Anterior cingulate cortex (tissue), 58 donors: ENCODE measurements at places on chromosomes 7 and 10.

DNA sequence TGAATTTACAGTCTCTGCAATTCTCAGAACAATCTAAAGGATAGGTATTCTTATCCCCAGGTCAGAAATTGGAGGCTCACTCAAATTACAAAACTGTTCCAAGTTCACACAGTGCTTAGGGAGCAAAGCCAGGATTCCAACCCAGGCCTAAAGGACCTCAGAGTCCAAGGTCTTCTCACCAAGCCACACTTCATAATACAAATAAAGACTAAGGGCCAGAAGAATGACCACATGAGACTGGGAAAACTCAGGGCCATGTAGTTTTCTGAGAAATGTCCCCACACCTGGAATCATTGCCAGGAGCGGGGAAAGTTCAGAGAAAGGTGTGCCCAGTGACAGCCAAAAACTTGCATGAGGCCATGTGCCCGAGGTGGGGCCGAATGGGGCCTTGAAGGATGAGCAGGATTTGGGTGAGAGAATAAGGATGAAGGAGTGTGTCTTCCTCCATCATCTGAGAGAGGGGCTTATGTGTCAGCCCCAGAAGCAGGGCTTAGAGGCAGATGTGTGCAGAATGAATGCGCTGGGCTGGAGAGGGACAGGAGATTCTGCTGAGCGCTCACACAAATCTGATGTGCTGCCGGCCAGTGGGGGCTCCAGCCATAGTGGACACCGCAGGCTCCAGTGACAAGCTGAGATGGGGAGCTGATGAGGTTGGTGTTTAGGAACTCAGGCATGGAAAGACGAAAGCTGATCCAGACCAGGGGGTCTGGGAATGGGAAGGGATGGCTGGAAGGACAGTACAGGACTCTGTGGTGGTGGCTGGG is 35.9 kb downstream of the BLNK start:
- DNase-seq, result no peak

- DNase-seq, result no peak
Measured at GRCh38 chr10:70551466-70551865, 51.1 kb downstream of the PRF1 start.

DNA sequence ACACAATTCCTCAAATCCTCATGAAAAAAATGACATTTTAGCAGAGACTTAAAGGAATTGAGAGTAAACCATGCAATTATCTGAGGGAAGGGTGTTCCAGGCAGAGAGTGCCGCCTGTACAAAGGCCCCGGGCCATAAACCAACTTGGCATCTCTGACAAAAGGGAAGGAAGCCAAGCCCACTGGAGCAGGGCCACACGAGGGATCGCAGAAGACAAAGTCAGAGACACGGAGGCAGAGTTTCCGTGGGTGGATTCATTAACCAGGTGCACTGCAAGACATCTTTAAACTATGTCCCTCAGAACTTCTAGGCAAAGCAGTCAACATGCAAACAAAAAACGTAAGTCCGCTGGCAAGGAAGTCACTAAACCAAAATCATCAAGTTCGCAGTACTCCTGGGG is 92.0 kb downstream of the SFMBT2 start:
- DNase-seq, result no peak

DNA sequence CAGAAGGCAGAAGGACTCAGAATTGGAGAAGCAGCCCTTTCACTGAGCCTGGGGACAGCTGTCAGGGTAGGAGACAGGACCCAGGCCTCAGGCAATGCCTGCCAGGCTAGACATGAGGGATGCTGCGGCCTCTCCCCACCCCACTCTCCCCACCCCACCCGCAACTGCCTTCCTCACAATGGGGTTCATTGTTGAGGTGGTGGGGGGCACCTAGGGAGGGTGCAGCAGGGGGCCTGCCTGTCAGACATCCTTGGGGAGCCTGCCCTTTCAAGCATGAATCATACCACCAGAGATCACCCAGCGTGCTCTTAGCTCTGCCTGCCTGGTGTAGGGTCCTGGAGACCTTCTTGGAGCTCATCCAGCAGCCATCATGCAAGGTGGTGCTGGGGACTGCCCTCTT is at the start of gene C10orf62:
C10orf62 (plus strand) TSS at position 243 of the 400 bp plus-strand sequence. CDS start 177 bp downstream, outside the sequence.
- no peak for DNase-seq

DNA sequence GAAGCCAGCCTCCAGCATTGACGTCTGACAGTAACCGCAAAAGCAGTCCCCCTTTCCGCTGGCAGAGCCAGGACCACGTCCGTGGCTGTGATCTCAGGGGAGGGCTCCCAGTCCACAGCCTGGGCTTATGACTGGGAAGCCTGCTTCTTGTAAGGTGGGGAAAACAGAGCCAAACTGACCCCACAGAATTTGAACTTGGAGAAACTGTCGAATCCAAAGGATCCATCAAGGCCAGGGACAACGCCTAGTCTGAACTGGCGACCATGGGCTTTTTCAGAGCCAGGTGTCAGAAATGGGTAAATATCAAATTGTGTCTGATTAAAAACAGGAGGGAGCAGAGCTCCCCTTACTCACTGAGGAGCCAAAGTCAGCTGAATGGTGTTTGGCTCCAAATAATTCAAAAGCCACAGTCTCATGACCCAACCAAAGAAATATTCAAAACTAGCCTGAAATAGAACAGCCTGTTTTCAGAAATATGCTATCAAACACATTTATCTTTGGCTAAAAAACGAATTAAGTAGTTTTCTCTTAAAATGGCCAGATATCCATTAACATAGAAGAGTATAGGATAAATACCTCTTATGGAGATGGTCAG is 751.4 kb upstream of the GALNT17 start:
- DNase-seq, result no peak

- DNase-seq, result no peak
Measured at GRCh38 chr7:101913851-101914250, 96.4 kb downstream of the CUX1 start.
